ENCODE measurements at places on chromosomes 11 and 22. TPM values are rescaled to one million over a fixed set of nuclear protein-coding genes. Genes with fewer than 3 reads are reported as not detected.

DNA sequence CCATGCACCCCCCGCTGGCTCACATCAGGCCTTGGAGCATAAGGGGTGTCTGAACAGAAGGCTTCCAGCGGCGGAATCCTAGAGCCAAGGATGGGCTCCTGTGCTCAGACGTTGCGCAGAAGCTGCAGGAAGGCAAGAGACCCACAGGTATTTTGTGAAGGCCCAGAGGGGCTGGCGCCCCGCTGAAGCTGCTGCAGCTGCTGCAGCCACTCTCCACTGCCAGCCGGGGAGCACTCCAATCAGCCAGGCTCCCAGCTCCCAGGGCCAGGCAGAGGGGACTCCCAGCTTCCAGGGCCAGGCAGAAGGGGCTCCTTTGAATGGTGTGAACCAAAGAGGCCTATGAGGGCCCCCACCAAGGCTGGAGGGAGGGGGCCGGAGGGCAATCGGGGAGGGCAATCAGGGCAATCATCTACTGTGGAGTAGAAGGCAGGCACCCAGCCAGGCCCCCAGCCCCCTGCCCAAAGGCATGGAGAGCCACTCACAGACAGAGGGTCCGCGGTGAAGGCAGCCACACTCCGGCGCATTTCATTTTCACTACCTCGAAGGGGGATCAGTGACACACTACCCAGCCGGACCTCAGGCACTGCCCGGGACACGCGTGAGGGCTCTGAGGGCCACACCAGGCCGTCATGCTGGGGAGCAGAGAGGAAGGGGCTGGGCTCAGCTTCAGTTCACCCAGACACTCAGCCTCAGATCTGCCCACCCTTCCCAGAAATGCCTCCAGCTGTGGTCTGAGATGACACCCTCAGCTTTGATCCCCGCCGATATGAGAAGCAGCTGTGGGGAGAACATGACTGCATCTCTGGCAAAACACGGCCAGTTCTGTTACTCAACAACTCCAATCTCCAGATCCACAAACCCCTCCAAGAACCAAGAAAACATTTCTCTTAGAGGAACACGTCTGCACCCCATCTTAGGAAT, 11.6 kb upstream of the PDE2A start:
- peak; percentile 74 for DNase-seq

GRCh38 chr11:11806074-11806473, 35.7 kb upstream of the USP47 start:
- no peak for DNase-seq

DNA sequence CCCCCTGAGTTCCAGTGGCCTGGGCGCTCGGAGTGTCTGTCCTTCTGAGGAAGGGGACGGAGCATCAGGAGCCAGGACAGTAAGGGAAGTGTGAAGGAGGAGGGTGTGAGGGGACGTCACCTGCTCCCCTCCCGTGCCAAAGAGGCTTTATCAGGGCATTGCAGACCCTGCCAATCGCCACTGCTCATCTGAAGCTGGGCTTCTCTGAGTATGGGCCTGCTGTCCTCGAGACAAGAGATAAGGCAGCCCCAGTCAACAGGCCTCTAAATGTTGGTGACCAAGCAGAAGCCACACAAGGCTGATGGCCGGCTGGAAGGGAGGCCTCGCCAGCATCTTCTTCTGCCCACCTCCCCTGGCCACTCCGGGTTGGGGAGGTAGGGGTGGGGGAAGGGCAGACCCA, 29.8 kb downstream of the LIF start:
- DNase-seq, result no peak

The NXPE2 gene
- total RNA-seq, result not detected

Data from upper lobe of left lung (tissue), 6 donors.